Breast epithelium (tissue), 4 donors: ENCODE measurements at places on chromosomes 4 and X. TPM values are rescaled to one million over a fixed set of nuclear protein-coding genes. Genes with fewer than 3 reads are reported as not detected.

GAGE1 gene
- not detected for total RNA-seq

RIBC1 gene
- total RNA-seq = 2.9 TPM

UGT2B15 gene
- total RNA-seq = 2.0 TPM

PORCN gene
- 12.1 TPM for total RNA-seq

TMEM165 gene
- 165 TPM for total RNA-seq

HS3ST1 gene
- total RNA-seq = 3.6 TPM

GPRASP1 gene
- total RNA-seq = 16.1 TPM

CLGN gene
- total RNA-seq = 0.32 TPM

SCD5 gene
- total RNA-seq = 14.7 TPM

TCEAL5 gene
- 1.3 TPM for total RNA-seq

PPBP gene
- total RNA-seq = 1.3 TPM

XAGE1A gene
- not detected for total RNA-seq

DNA sequence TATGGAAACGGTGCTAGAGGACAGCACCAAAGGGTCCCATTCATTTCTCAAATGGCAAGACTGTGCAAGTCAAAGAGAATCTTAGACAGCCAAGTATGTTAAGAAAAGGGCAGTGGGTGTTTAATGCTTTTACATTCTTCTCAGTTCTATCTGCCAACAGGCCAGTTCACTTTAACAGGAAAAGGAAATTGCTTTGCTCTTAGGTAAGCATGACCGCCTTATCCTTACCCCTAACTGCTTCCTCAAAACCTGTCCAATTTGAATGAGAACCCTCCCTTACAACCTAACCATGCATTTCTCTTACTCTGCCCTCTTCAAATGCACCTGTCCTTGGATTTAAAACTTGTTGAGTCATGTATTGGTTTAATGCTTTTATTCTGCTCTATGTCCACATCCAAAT lies 44.5 kb upstream of the BLTP1 start:
- no peak for DNase-seq

DNA sequence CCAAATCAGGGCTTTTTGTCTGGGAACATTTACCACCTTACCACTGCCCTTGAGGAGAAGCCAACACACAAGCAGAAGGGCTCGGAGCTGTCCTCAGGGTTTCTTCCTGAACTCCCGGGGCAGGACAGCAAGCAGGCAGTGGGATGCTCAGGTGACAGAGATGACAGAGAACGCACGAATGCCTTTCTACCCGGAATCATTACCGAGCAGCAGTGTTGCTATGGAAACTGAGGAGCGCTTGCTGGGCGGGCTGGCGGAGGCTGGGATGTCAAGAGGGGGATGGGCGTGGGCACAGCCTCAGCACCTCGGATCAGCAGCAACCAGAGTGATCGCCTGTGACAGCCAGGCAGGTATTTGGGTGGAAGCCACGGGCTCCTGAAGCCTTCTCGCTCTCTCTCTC lies 17.8 kb downstream of the SSR4 start:
- DNase-seq = no peak

DNA sequence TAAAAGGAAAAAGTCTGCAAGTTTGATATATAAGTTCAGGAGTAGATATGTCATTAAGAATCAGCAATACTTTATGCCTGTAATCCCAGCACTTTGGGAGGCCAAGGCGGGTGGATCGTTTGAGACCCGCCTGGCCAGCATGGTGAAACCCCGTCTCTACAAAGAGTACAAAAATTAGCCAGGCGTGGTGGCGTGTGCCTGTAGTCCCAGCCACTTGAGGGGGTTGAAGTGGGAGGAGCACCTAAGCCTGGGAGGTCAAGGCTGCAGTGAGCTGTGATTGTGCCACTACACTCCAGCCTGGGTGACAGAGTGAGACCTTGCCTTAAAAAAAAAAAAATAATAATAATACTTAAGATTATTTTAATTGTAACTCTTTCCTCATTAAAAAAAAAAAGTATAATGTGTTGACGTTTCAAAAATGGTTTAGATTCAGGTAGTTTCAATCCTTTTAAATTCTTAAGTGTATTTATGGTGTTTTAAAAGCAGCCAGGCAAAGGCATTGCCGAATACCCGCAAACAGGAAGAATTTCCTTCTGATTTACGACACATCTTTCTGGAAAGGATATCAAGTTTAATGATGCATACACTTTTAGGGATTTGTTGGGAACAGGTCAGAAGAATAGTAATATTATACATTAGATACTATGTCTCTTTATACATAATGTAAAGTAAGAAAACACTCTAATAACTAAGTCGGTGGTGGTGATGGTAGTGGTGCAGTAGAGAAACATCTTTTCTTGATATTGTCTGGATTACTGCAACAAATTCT lies 80.9 kb downstream of the KDM6A start:
- DNase-seq = no peak

- no peak for DNase-seq
Observed at GRCh38 chr4:32748498-32748897, 2028.3 kb downstream of the PCDH7 start.

- DNase-seq = no peak
Observed at GRCh38 chr4:3715855-3716630, 50.1 kb upstream of the ADRA2C start.

GRCh38 chr4:73211968-73212367 lies 46.6 kb downstream of the ANKRD17 start:
- DNase-seq = no peak

- DNase-seq = peak; percentile 76
Observed at GRCh38 chrX:53071604-53072417, 10.4 kb upstream of the TSPYL2 start.

DNA sequence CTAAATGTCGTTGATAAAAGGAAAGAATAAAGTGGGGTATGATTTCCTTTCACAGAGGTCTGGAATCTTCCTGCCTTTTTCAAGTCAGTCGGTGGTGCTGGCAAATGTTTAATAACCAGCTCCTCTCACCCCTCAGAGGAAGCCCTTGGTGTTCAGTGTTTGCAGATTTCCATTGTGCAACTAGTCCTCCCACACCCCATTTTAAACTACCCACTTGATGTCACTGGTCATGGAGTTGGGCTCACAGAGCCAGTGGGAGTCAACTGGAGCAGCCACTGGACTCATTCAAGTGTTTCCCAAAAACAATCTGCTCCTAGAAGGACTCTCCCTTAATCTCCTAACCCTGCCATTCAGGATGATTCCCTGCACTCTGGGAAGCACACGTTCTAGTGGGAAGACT lies 149.2 kb downstream of the PTTG2 start:
- no peak for DNase-seq

DNA sequence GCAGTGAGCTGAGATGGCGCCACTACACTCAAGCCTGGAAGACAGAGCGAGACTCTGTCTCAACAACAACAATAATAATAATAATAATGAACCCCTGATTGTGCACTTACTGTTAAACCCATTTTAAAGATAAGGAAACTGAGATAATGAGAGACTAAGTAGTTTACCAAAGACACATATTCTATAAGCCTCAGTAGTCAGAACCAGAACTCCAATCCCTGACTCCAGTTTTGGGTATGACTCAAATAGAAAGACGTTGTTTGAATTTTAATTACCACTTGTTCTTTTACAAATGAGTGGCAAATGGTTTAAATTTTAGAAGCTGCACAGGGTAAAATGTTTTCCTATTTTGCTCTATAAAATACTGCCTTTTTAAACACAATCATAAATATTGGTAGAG lies 37.4 kb downstream of the ACSL4 start:
- DNase-seq = no peak

DNA sequence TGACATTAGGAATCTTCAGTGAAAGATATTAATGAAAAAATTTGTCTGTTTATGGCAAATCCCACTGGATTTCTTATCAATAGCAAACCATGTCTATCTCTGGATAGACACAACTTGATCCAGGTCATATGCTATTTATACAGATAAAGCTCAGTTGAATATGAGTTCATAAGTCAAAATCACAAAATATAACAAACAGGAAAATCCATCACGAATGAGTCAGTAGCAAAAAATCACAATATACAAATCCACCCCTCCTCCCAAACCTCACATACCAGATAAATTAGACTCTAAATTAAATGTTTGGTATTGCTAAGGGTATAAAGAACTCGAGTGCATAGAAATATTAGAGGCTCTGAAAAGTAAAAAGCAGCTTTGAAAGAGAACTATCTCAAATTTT lies 420.5 kb downstream of the TLL1 start:
- DNase-seq = no peak

DNA sequence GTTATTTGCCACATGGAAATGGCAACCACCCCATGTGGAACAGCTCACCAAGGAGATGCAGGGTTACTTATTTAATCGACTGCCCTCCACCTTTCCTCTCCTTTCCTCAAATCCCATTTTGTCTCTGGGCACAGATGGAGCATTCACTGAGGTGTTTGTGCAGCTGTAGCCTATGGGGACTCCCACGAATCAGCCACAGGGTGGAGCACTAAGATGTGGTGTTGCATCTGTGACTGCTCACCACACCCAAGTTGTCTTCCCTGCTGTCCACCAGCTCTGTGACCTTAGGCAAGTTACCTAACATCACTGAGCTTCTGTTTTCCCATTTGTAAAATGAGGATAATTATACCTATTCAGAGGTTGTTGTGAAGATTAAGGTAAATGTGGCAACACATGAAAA lies 252.4 kb upstream of the CPEB2 start:
- no peak for DNase-seq

DNA sequence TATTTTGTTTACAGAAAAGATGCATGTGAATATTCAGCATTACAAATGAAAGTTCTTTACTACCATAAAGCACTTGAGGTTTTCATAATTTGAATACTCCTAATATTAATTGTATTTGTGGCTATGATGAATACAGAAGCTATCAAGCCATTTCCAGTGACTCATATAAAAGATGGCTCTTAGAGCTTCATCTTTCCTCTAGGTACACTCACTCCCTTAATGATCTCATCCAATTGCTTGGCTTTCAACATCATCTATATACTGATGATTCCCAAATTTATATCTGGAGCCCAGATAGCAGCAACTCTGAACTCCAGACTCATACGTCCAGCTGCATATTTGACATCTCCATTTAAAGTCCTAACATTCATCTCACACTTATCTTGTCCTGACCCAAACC lies 183.4 kb upstream of the FAM241A start:
- DNase-seq = no peak

- no peak for DNase-seq
Observed at GRCh38 chr4:173262375-173262774, 71.8 kb downstream of the HMGB2 start.

DNA sequence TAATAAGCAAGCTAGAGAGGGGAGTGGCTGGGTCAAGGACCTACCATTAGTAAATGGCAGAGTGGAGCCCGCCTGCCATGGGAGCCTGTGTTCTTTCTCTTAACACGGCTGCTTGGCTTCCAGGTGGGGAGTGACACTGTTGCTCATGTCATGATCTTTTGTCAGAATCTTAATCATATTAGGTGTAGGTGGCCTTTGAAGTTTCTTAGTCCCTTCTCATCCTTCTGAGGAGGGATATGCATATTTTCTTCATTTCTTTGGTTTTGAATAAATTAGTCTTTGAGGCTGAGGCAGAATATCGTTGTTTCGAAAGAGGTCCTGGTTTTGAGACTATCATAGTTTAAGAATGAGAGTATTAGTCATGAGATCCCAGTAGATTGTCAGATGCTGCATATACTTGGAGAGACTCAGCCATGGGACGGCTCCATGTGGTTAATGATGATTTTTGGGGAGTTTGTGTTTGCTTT lies 28.9 kb downstream of the SNX25 start:
- DNase-seq = no peak

GRCh38 chrX:112627206-112627605 lies 52.5 kb downstream of the LHFPL1 start:
- DNase-seq = no peak

GRCh38 chr4:180792541-180792940 lies 1450.7 kb upstream of the TENM3 start:
- no peak for DNase-seq

DNA sequence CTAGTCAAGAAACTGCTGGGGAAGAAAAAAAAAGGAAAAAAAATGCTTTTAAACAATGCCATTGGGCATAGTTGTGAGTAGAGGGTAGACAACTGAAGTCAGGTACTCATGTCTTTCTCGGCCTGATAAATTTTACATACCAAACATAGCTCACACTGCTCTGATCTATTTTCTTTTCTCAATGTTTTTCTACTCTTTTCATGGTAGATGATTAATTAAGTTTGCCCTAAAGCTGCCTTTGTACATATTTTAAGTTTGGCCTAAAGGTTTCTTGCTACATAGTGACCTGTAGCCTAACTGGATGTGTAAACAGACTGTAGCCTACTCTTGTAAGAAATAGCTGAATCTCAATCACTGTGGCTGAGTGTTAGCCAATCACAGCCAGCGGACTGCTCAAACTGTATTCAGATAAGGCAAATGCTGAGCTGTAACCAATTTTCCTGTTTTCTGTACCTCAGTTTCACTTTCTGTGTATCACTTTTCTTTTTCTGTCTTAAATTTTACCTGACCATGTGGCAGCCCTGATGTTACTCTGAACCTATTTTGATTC lies 121.0 kb downstream of the PCDH10 start:
- DNase-seq = no peak

GRCh38 chr4:10656988-10657387 lies 27.6 kb downstream of the CLNK start:
- DNase-seq = no peak

GRCh38 chrX:109464231-109464630 lies 17.7 kb downstream of the GUCY2F start:
- DNase-seq = no peak

DNA sequence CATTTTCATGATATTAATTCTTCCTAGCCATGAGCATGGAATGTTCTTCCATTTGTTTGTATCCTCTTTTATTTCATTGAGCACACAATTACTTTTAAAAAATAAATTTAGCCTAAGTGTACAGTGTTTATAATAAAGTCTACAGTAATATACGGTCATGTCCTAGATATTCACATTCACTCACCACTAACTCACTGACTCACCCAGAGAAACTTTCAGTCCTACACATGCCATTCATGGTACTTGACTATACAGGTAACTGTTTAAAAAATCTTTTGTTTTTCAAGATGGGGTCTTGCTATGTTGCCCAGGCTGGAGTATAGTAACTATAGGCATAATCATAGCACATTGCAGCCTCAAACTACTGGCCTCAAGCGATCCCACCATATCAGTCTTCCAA lies 348.1 kb downstream of the RAPGEF2 start:
- DNase-seq = no peak

DNA sequence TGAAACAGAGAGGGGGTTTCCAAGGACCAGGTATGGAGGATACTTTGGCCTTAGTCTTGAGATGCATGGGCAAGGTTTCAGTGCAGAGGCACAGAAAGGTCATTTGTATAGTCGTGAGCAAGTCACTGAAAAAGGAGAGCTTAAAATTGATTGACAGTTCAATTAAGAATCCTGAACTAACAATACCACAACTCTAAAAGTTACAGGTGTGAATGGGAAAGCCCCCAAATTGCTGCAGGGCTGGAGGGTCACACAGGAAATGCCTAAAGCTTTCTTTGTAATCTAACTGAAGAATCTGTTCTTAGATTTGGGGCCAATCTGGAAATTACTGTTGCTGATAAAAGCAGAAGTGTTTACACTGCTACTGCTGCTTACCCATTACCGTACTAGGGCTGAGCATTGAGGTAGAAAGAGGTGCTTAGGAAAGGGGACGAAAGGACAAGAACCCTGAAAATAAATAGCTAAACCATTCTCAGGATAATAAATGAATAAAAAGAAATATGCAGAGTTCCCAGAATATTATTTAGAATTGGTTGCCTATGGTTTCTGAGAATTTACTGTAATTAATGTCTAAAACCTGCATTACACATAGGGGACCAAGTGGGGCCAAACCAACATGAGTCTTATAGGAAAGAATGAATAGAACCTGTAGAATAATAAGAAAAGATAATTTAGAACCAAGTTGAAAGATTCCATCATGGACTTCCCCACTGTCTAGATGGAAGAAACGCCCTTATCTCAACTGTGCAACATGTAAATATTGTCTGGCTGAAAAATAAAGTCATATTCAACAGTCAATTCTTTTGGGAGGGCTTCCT lies 91.9 kb upstream of the PPP1R2C start:
- DNase-seq = no peak
